Fibroblast of the aortic adventitia (primary cell): ENCODE measurements at places on chromosomes 3 and 15. TPM values are rescaled to one million over a fixed set of nuclear protein-coding genes. Genes with fewer than 3 reads are reported as not detected.
A peak's percentile ranks its signal among the peaks of the same experiment; 100 is the strongest.

DNA sequence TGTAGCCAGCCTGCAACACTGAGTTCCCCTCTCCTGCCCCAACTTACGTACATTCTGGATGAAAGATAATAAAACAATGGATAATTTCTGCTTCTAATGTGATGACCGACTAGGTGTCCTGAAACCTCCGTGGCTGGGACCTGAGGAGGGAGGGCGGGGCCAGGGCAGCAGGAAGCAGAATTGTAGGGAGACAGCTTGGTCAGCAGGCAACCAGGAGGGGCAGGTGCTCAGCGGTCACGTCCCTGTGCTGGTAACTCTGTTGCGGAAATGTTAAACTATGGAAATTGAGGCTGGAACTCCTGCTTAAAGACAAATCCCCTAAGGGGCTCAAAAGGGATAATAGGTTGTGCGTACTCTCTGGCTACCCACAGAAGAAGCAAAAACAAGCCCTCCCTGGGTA is 30.4 kb downstream of the SLC6A20 start:
- no peak for DNase-seq

GRCh38 chr3:65305836-65306235 is 618.0 kb upstream of the ADAMTS9 start:
- DNase-seq = no peak

GRCh38 chr15:61036136-61036535 is 193.0 kb downstream of the RORA start:
- DNase-seq = no peak

- DNase-seq = peak; percentile 2
Observed at GRCh38 chr3:5095886-5096285, 26.2 kb upstream of the ARL8B start.

GRCh38 chr3:43394041-43394554 is 107.8 kb downstream of the SNRK start:
- peak; percentile 44 for DNase-seq

- no peak for DNase-seq
Observed at GRCh38 chr15:84785053-84785452, 32.1 kb upstream of the ALPK3 start.

GRCh38 chr3:195892105-195893043 is 16.0 kb downstream of the TNK2 start:
- peak; percentile 83 for DNase-seq

GRCh38 chr3:46538803-46539442 is 27.2 kb downstream of the LRRC2 start:
- peak; percentile 82 for DNase-seq

The ZPLD1 gene
- total RNA-seq = 0.33 and 0.45 TPM in 2 replicates

The ROBO2 gene
- under 0.01 and 1.2 TPM in 2 replicates for total RNA-seq

The FANCD2OS gene
- not detected in 2 replicates for total RNA-seq

The PLSCR5 gene
- total RNA-seq = not detected in 2 replicates

The GOLGA8G gene
- not detected in 2 replicates for total RNA-seq

The ZBBX gene
- total RNA-seq = 0.16 TPM in 1 of 2 replicates, not detected in the other

The SLC24A5 gene
- not detected in 2 replicates for total RNA-seq

The TPRA1 gene
- total RNA-seq = 25.6 and 29.4 TPM in 2 replicates
